ENCODE measurements at places on chromosomes 11 and 22.

- no peak for DNase-seq
These were observed 74.3 kb downstream of the SCN3B start for GRCh38 chr11:123580137-123580536.

DNA sequence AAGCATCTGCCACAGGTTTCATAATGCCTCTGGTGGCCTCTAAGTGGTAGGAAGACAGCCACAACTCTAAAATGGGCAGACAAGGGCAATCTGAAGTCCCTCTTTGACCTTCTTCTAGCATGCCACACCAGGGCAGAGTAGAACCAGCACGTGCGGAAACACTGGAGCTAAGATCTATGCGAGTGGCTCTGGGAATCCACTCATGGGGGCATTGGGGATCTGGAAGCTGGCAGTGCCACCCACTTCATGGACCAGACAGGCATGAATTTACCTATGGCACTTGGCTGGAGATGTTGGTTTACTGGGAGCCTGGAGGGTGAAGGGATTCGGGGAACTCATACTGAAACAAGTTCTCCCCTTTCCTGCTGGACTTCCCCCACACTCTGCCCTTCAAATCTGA is 337.4 kb downstream of the MIAT start:
- DNase-seq = no peak

- DNase-seq = peak; percentile 23
These were observed 643 bp downstream of the TIGD3 start for GRCh38 chr11:65355013-65355775.

DNA sequence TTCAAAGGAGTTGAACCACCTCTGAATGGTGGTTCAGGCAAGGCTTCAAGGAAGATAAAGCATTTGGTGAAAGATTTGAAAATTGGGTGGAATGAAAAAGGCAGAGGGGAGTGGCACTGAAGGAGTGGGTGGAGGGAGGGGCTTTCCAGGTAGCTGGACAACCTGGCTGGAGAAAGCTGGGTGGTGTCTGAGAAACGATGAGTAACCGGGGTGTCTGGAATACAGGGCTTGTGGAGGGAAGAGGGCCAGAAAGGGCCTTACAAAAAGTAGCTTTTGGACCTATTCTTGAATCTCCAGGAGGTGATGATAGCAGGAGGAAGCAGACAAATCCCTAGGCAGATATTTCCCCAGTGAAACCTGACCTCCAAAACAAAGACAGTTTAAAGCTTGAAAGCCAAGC is 99.3 kb downstream of the RASSF10 start:
- DNase-seq = no peak

DNA sequence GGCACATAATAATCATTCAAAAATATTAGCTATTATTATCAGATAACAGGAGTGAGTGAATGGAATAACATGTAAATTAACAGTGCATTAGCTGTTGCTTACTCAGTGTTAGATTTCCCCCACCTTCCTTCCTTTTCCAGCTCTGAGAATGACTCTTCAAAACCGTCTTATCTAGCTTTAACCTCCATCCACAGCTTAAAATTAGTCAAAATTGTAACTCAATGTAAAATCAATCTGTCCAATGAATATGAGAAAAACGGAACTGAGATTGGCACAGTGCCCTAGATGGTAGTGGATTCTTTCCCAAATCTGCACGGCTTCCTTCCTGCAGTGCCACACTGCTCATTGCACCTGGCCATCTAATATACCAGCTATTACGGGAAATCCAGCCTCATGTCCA is 156.8 kb upstream of the BDNF start:
- no peak for DNase-seq

- no peak for DNase-seq
These were observed 9.8 kb upstream of the DNAJB13 start for GRCh38 chr11:73940801-73941570.

- DNase-seq = no peak
These were observed 76.0 kb downstream of the MRTFA start for GRCh38 chr22:40560551-40560950.

GRCh38 chr11:20311444-20311843 is 52.1 kb upstream of the HTATIP2 start:
- DNase-seq = no peak

DNA sequence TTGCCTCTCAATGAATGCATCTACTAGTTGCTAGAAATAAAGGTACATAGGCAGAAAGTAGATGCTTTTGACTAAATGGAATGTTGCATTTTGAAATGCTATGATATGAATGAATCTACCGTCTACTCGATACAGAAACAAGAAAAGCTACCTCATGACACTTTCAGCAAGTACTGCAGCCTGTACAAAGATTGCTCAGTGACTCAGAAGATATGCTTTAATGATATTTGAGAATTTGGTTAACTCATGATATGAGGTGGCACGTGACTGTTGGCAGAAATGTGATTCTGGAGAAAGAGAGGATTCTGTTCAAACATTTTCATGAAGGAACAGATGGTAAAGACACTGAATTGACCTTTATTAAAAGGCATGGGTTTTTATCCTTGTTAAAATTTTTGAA is 76.0 kb downstream of the HSD17B12 start:
- DNase-seq = no peak

DNA sequence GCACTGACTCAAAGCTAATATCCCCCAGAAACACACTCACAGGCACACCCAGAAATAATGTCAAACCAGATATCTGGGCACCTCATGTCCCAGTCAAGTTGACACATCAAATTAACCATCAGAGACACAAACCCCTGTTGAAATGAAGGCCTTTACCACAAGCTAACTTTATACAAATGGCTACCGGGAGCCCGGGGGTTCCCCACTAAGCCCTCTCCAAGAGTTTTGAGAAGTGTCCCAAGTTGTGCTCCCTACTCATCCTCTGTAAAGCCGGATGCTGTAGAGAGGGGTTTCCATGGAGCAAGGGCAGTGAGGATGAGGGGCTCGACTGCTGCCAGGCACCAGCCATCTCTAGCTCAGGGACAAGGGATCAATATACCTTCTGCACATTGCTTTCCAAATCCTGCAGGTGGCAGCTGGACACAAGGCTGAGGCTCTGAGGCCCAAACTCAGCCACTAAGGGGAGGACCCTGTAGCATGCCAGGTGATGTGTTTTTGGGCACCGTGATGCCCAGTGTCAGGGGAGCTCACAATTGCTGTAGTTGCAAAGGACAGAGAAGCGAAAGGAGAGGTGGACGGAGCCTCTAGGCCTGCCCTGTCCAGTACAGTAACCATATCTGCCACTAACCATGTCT is 145.7 kb downstream of the TTC17 start:
- DNase-seq = no peak

- no peak for DNase-seq
These were observed 11.8 kb upstream of the SSTR3 start for GRCh38 chr22:37223965-37224551.

DNA sequence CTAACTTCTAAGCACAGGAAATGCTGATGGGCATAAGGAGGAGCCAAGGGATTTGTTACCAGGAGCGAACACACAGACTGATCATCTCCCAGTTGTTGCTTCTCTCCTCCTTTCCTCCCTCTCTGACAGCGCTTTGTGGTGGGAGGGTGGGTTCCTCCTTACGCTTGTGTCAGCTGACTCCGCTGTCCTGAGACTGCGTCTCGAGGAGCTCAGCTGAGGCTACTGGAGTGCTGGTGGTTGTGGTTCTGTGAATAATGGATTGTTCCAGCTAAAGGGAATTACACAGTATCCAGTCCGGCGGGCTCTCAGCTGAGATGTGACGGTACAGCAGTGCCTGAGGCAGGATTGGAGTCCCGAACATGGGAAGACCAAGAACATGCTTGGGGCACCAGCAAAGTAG is 113.4 kb downstream of the CTNND1 start:
- no peak for DNase-seq

GRCh38 chr22:44206696-44207095 is 26.0 kb downstream of the PARVG start:
- no peak for DNase-seq

Measured in stimulated activated CD4-positive, alpha-beta T cell treated with anti-CD3 and anti-CD28 coated beads, Interleukin-4, amount 100 ng/mL, for 48 hours (primary cell).